ENCODE measurements at places on chromosomes 11 and 22. TPM values are rescaled to one million over a fixed set of nuclear protein-coding genes. Genes with fewer than 3 reads are reported as not detected.

- no peak for DNase-seq
These were observed 22.5 kb downstream of the COMMD9 start for GRCh38 chr11:36266767-36267166.

DNA sequence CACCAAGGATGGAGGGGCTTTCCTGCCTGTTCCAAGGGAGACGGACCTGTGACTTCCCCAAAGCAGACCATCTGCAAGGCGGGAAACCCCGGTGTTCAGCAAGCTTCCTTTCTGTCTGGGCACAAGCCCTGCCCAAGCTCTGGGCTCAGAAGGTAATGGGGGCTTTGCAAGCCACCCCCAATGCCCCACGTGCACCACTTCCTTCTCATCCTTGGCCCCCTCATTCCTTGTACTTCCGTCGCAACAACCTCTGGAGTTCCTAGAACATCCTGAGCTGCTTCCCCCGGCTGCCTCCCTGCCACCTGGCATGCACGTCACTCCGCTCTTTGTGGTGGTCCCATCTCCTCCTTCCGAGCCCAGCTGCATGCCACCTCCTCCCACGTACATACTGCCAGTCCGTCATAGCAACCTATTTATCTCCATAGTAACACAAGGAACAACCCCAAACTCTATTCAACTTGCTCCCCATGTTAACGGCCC lies 3.9 kb downstream of the MYEOV start:
- peak; percentile 31 for DNase-seq

DNA sequence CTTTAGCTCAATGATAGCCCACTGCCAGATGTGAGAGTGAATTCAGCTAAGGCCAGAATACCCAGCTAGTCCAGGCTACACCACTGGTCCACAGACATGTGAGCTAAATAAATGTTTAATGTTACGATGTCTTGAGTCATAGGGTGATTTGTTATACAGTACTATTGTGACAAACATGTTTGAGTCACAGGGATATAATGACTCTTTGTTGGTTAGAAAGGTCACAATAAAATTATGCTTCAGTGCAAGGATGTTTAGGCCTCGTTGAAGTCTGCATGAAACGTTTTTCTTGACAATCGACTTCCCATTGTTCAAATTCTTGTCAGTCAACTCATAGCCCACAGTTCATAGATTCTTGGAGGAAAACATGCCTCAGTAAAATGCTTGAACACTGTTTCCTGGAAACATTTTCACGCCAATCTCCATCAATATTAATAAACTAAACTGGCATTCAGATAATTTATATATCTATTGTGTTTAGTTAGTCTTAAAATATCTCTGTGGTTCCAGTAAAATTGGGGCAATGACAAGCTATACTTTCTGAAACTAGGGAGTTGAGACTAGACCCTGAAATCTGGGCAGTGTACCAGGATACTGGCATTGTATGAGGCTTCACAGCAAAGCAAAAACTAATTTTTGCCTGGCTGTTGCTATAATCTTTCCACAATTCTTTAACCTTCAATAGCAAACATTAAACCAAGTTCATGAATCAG lies 650.8 kb upstream of the KIRREL3 start:
- no peak for DNase-seq

DNA sequence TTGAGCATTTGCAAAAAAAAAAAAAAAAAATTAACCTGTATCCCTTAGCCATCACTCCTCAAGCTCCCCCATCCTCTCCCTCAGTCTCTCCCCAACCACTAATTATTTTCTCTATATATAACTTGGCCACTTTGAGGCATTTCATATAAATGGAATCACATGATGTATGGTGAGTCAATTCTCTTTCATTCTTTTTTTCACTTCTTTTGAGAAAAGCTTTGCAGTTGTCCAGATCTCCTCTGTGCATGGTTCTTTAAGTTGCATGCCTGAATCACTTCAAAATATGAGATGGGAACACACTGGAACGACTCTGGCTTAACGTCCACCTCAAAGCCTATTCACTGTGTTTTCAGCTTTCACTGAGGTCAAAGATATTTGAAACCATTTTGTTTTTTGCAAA lies 40.7 kb downstream of the SHANK2 start:
- no peak for DNase-seq

DNA sequence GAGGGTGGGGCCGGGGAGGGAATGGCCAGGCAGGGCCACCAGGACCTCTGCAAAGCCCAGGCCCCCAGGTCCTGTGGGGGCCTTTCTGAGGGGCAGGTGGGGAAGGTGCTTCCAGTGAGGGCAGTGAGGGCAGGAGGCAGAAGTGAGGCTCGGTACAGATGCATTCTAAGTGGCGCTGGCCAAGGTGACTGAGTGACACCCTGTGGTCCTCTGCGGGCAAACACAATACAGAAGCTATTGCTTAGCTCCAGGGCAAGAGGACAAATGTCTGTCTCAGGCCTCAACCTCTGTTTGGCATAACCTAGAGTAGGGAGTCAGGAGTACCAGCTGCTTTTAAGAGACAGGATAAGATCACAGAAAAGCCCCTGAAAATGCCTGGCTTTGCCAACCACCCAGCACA lies 31.3 kb downstream of the B3GAT1 start:
- no peak for DNase-seq

DNA sequence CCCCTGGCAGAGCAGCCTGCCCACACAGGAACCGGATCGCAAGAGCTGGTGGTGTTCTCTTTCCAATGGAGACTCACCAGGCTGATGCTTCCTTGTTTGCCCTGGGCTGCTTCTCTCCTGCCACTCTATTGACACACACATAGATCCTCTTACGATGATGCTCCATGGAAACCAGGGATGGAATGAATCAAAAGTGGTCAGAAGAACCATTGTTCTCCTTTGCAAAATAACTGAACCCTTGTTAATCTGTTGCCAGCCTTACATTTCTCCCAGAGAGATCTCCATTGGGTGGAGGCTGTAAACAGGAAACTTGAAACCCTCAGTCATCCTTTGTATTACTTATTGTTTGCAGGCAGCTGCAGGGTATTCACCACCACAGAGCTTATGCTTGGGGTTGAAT lies 24.6 kb upstream of the LDLRAD3 start:
- DNase-seq, result no peak

DNA sequence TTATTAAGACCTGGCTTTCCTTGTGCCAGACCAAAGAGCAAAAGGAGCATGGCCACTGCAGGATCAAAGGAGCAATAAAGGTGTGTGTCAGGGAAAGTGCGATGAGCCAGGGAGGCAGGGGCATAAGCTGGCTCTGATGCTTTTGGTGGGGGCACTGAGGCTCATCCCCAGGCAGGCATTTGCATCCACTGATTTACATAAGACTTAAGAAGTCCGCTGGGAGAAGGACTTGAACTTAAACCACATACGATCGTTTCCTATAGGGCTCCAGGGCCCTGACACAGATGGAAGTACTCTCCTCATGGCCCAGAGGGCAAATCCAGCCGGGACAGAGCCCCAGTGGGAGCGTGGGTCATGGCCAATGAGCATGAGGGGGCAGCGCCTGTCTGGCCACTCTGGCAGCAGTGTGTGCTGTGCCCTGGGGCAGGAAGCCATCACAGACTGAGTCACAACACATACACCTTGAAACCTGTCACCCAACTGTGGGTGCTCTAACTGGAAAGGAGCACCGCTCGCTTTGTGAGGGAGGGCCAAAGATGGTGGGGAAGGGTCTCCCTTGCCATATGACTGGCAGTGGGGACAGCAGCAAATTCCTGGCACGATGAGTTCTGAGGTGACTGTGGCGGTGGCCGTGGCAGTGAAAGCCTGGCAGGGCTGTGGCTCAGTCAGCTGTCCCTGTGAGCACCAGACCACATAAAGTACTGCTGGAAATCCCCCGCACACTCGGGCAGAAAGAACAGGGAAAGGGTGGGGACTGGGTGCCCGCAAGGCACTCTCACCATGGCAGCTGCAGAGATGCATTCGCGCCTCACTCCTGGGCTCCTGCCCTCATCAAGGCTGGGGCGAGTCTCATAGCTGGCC lies 79.4 kb upstream of the LMO1 start:
- no peak for DNase-seq

DNA sequence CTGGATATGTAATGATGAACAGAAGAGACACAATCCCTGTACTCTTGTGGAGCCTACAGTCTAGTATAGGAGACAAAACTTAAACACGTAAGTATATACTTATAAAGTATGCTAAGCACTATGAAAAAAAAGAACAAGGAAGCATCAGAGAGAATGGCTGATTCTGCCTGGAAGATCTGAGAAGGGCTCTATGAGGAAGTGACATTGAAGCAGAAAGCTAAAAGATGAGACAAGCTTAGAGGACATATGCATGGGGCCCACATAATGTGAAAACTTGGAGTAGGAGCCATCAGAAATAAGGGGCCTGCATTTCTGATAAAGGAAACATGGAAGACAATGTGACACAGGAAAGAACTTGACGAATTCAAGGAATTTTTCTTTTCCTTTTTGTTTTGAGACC lies 16.6 kb downstream of the SAA1 start:
- no peak for DNase-seq

GRCh38 chr11:75474878-75475766 lies 42.1 kb upstream of the KLHL35 start:
- peak; percentile 84 for DNase-seq

DNA sequence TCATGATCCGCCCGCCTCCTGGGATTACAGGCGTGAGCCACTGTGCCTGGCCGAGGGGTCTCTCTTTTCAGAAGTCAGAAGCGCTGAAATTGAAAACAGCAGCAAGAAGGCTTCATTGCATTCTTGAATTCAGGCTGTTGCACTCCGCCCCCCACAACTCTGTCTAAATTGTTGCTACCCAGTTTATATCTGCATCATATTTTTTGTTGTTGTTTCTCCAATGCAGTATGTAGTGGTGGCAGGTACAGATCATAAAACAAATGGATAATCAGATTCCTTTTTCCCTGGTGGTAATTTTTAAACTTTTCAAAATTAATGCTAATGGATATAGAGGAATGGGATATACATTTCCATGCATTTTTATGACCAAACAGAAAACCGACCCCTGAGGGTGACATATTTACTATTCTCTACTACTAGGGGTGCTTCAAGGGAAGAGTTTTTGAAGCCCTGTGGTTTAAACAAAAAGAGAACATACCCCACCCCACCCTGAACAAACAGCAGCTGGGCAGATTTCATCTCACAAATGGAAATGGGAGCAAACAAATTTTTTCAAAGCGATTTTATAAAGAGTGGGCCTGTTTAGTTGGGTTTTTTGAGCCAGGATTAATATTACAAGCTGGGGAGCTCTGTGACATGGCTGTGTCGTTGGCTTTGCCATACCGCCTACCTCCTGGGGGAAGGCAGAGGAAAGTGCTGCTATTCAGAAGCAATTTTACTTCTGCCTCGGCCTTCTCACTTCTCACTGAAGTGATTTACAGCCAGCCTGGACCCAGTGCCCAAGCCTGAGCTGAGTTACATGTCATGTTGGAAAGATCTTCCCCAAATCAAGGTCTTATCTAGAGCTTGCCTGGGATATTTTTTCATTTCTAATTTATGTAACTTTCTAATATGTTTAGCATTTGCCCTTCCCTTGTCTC lies 16.0 kb upstream of the TMA7B start:
- no peak for DNase-seq

- no peak for DNase-seq
These were observed 64.2 kb downstream of the LIF start for GRCh38 chr22:30182350-30182745.

DNA sequence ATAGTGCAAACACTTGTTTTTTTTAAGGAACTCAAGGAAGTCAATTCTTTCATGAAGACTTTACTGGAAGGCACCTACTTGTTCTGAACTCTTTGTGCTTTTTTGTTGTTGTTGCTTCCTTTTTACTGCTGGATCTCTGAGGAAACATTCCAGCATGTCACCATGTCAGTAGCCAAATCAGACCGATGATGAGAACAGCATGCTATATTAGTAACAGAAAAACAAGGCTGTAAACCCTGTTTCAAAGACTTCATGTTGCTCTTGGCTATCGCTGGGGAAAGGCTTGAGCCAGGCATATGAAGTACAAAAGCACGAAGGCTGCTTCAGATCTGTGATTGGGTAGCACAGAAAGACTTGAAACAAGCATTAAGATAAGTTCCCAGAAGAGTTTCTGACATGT lies 125.6 kb upstream of the SLC5A12 start:
- no peak for DNase-seq

DNA sequence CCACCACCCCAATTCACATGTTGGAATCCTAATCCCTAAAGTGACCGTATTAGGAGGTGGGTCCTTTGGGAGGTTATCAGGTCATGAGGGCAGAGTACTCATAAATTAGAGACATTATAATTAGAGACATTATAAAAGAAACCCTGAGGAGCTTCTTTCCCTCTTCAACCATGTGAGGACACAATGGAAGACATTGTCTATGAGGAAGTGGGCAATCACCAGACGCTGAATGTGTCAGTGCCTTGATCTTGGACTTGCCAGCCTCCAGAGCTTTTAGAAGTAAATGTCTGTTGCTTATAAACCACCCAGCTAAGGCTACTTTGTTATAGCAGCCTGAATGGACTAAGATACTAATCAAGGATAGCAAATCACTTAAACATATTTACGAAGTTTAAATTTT lies 14.8 kb downstream of the GAB2 start:
- no peak for DNase-seq

GRCh38 chr22:30674482-30674881 lies 6.8 kb upstream of the DUSP18 start:
- no peak for DNase-seq

DNA sequence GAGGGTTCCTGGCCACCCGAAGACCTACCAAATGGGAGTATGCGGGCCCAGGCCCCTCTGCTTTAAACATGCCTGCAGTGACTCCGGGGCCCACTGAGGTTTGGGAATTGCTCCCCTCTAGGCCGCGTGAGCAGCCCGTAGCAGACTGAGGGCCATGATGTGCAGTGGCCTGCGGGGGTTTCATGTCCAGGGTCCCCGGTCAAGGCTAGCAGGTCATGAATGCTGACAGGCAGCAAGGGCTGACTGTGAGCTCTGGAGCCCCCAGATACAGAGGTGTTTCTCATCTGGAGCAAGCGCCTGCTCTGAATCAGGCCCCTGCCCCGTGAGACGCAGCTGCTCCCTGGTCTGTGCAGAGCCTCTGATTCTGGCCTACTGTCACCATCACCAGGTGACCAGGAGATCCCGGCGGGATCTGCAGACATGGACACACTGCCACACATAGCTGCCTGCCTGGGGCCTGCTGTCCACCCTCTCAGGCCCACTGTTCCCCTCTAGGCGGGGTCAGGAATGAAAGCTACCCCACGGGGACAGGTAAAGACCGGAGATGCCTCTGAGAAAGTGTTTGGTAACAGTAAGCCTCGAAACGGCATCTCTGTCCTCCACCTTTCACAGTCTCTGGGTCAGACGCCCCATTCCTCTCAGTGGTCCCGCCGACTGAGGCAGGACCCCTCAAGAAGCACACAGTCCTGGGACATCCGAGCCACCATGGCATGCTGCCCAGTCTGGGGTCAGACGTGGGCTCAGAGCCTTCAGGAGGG lies 73.3 kb downstream of the PARVB start:
- DNase-seq, result no peak

GRCh38 chr11:9022961-9023680 lies 19.3 kb upstream of the NRIP3 start:
- no peak for DNase-seq

- DNase-seq, result no peak
These were observed 48.4 kb downstream of the SFI1 start for GRCh38 chr22:31544481-31545480.

ART1 gene
- not detected for total RNA-seq

KIAA1671 gene
- total RNA-seq, result 35.0 TPM

RPS3 gene
- total RNA-seq, result 2,853 TPM

WBP2NL gene
- total RNA-seq, result 2.3 TPM

TSGA10IP gene
- total RNA-seq, result not detected

OR52I2 gene
- not detected for total RNA-seq

GGTLC2 gene
- total RNA-seq, result not detected

PICK1 gene
- 11.4 TPM for total RNA-seq

ALDH3B1 gene
- not detected for total RNA-seq
